ENCODE measurements at places on chromosomes 7 and 10. TPM values are rescaled to one million over a fixed set of nuclear protein-coding genes. Genes with fewer than 3 reads are reported as not detected.

Gene CACNA2D1
- not detected for total RNA-seq

- peaks cover 4% of the 10 kb centered on the region for H3K27me3 ChIP-seq
- H3K36me3 ChIP-seq = no peaks in the 10 kb centered on the region
- DNase-seq = no peak
- H3K4me1 ChIP-seq = no peaks in the 10 kb centered on the region
These were observed 31.9 kb upstream of the GUSB start for GRCh38 chr7:66013938-66014337.

Gene AKR1E2
- 1.1 TPM for total RNA-seq

DNA sequence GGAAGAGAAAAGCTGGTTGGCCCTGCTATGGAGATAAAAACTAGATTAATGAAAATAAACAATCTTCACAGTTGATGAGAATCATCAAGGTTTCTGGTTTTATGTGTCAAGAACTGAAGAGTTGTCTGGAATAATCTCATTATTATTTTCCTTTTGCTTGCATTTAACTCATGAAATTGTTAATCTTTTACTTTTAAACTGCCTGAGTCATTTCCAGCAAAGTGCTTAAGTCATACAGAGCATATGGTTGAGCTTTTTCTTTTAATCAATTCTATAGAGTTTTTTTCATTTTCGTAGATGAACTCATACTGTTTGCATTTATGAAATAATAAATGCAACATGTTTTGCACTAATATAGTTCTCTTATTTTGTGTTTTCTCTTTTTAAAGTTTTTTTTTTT is 747.9 kb downstream of the NXPH1 start:
- no peaks in the 10 kb centered on the region for H3K27me3 ChIP-seq
- H3K36me3 ChIP-seq = no peaks in the 10 kb centered on the region
- no peak overlapping the region for H3K27ac ChIP-seq
- DNase-seq = no peak
- no peaks in the 10 kb centered on the region for H3K4me1 ChIP-seq

Gene BTBD16
- not detected for total RNA-seq

Gene PCLO
- 0.07 TPM for total RNA-seq

- no peak overlapping the region for H3K27ac ChIP-seq
- DNase-seq = no peak
- no peaks in the 10 kb centered on the region for H3K27me3 ChIP-seq
- H3K36me3 ChIP-seq = no peaks in the 10 kb centered on the region
- no peaks in the 10 kb centered on the region for H3K4me1 ChIP-seq
- H3K4me3 ChIP-seq = no peak overlapping the region
These were observed 562.3 kb downstream of the CCSER2 start for GRCh38 chr10:84890706-84891105.

GRCh38 chr7:11751315-11751714 is 80.7 kb downstream of the THSD7A start:
- H3K4me1 ChIP-seq = no peaks in the 10 kb centered on the region
- no peaks in the 10 kb centered on the region for H3K36me3 ChIP-seq
- H3K4me3 ChIP-seq = no peak overlapping the region
- H3K27ac ChIP-seq = no peak overlapping the region
- DNase-seq = no peak
- no peaks in the 10 kb centered on the region for H3K27me3 ChIP-seq

- H3K36me3 ChIP-seq = no peaks in the 10 kb centered on the region
- no peak for DNase-seq
- H3K4me3 ChIP-seq = no peak overlapping the region
- peaks cover 7% of the 10 kb centered on the region for H3K4me1 ChIP-seq
These were observed 71.5 kb downstream of the ZNF92 start for GRCh38 chr7:65444899-65445823.

Gene TMEM196
- not detected for total RNA-seq

Gene SP8
- total RNA-seq = not detected

DNA sequence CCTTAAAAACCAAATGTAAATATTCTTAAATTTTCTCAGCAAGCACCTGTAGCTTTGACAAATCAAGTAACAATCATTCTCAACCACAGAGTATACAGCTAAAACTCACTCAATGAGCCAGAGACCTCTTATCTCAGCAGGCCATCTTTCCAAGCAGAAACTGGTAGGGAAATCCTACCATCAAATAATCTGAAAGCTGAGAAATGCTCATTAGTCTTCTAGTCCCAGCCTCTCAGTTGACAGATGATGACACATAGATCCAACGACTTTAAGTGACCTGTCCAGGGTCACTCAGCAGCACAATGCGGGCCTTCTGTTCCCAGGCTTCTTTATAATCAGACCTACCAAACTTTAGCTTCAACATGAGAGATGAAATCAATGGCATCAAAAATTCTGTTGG is 184.6 kb downstream of the SGMS1 start:
- no peaks in the 10 kb centered on the region for H3K4me1 ChIP-seq
- no peak overlapping the region for H3K27ac ChIP-seq
- no peak overlapping the region for H3K4me3 ChIP-seq
- DNase-seq = no peak
- no peaks in the 10 kb centered on the region for H3K27me3 ChIP-seq

Gene H2BK1
- 1.8 TPM for total RNA-seq

- peaks cover 5% of the 10 kb centered on the region for H3K27me3 ChIP-seq
- no peak for DNase-seq
- no peak overlapping the region for H3K4me3 ChIP-seq
- no peaks in the 10 kb centered on the region for H3K36me3 ChIP-seq
- H3K27ac ChIP-seq = no peak overlapping the region
- no peaks in the 10 kb centered on the region for H3K4me1 ChIP-seq
These were observed 29.1 kb upstream of the CALD1 start for GRCh38 chr7:134750083-134751062.

- no peaks in the 10 kb centered on the region for H3K27me3 ChIP-seq
- H3K4me3 ChIP-seq = peak overlapping the region; percentile 58
- H3K36me3 ChIP-seq = peaks cover 17% of the 10 kb centered on the region
- H3K27ac ChIP-seq = no peak overlapping the region
These were observed 100.7 kb downstream of the NKX6-2 start for GRCh38 chr10:132685101-132685891.

Gene NEURL1
- total RNA-seq = 0.93 TPM

- no peak for DNase-seq
- H3K36me3 ChIP-seq = no peaks in the 10 kb centered on the region
- H3K27me3 ChIP-seq = no peaks in the 10 kb centered on the region
These were observed 68.0 kb upstream of the VKORC1L1 start for GRCh38 chr7:65804887-65805286.

Gene RAB19
- 0.55 TPM for total RNA-seq

Gene CFAP43
- total RNA-seq = not detected

GRCh38 chr7:86968618-86969017 is 90.8 kb downstream of the ELAPOR2 start:
- no peaks in the 10 kb centered on the region for H3K27me3 ChIP-seq
- DNase-seq = no peak

GRCh38 chr10:58642916-58643428 is 130.3 kb downstream of the BICC1 start:
- no peaks in the 10 kb centered on the region for H3K4me1 ChIP-seq
- H3K4me3 ChIP-seq = no peak overlapping the region
- no peak for DNase-seq

Gene IFRD1
- total RNA-seq = 58.7 TPM

Data from activated B cell treated with CpG ODN at 0.5 μM for 24 hours (primary cell).